ENCODE measurements at places on chromosomes 16 and 17. TPM values are rescaled to one million over a fixed set of nuclear protein-coding genes. Genes with fewer than 3 reads are reported as not detected.

DNA sequence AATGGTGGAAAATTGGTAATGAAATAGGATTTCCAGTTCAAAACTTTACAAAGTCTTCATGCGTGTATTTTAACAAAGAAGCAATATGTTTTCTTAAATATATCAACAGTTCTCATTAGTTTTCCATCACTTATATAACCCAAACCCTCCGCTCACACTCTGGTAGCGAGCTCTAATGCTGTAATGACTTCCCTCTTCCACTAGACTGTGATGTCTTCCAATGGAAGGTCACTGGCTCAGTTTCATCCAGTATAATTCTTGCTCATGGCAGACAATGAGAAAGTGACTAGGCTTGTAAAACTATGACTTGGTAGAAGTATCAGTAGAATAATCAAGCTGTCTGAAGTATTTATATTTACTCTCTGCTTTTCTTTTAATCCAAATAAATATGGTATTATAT, 32.8 kb downstream of the NETO2 start:
- DNase-seq = peak; percentile 18

DNA sequence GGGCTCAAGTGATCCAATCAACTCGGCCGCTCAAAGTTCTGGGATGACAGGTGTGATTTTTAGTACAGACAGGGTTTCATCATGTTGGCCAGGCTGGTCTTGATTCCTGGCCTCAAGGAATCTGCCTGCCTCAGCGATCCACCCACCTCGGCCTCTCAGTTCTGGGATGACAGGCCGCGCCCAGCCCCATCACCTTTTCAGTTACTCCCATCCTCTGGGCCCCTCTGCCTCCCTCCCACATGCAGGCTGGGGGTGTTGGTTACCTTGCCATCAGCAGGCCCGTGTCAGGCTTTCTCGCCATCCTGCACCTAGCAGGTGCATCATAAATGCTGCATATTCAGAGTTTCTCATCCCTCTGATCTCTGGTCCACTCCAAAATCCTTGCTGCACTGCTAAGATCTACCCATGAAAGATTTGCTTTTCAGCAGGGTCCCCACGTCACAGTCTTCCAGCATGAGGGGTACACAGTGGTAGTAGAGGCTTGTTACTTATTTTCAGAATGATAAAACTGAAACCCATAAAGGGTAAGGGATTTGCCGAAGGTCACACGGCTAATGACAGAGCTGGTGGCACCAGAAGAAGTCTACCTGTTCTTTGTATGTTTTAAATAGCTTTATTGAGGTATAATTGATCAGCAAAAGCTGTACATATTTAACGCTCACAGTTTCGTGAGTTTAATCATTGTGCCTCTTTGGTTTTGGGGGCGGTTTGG, 16.6 kb downstream of the PMM2 start:
- DNase-seq = no peak

DNA sequence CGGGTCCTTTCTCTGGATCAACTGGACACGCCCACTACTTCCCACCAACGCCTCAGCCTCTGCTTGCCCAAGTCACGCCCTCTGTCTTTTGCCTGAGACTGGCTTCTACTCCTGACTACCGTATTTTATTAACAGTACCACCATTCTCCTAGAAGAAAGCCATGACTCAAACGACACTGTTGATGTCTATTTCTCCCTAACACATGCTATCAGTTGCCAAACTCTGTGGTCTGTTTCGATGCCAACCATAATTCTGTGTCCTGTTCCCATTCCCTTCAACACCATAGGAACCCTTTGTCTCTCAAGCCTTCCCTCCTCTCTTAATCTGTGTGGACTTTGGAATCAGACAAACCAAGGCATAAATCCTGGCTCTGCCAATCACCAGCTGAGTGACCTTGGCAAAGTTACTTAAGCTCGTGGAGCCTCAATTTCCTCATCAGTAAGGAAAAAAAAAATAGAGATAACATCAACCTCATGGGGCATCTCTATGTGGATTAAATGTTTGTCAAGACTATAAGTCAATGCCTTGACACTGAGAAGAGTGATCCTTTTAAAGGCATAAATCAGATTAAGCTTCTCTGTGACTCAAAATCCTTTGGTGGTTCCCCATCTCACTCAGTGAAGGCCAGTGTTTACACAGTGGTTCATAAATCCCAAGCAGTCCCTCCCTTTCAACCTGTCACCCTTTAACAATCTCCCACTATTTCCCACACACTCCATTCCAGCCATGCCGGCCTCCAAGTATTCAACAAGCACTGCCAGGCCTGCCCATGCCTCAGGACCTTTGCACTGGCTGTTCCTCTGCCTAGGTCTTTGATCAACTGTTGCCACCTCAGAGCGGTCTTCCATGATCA, 45.6 kb downstream of the ERN1 start:
- peak; percentile 94 for DNase-seq

Gene SLC6A2
- not detected for total RNA-seq
